ENCODE measurements at places on chromosomes 7 and 10.

DNA sequence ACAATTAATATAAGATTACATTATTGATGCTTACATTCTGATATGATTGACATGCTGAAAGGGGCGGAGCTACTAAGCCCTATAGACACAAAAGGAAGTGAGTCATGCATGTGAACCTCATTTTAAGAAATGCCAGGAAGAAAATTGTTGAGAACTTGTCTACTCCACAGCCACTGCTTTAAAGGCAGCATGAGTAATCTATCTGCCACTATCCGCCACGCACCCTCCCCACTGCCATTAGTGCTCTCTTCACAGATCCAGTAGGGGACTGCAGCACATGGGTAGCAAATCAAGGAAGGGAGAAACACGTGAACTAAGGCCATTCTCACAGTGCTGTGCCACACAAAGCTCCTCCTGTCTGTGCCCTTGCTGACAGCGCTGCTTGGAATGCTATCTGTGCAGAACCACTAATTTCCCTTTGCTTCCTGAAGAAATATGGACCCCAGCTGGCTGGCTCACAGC, 524.8 kb downstream of the GRM8 start:
- no peaks in the 10 kb centered on the region for H3K36me3 ChIP-seq
- H3K27me3 ChIP-seq, result no peaks in the 10 kb centered on the region
- no peaks in the 10 kb centered on the region for H3K4me1 ChIP-seq
- no peak for DNase-seq
- H3K4me3 ChIP-seq, result no peak overlapping the region

DNA sequence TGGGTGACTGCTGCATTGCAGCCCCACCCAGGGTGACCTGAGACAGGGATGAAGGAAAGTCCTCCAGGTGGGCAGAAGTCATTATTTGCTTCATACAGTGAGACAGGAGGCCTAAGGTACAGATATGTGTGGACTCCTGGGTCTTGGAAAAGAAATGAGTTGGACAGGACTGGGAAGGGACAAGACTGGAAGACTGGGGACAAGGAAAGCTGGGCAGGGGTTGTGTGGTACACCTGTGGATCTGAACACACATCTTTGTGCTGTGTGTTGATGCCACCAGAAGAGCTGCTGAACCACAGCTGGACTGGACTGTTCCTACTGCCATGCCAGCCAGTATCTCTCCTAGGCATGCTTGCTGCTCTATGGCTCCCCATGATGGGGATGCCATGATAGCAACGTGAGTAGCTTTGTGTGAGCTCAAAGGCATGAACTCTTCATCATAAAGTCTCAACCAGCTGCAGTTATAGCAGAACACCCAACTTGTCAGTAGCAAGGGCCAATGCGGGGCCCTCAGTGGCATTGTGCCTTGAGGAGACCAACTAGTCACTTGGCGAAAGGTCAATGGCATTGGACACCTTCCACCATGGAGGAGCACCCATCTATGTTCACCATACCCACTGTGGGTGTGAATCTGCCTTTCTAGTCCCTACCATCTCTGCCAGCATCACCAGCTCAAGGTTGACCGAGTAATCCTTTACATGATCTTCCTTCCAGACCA, 76.0 kb upstream of the GRB10 start:
- no peak overlapping the region for H3K4me3 ChIP-seq
- H3K27me3 ChIP-seq, result 0 out of 2 replicates have a peak, but pooled peaks cover 4% of the 10 kb centered on the region
- no peaks in the 10 kb centered on the region for H3K4me1 ChIP-seq
- H3K36me3 ChIP-seq, result no peaks in the 10 kb centered on the region
- no peak for DNase-seq

DNA sequence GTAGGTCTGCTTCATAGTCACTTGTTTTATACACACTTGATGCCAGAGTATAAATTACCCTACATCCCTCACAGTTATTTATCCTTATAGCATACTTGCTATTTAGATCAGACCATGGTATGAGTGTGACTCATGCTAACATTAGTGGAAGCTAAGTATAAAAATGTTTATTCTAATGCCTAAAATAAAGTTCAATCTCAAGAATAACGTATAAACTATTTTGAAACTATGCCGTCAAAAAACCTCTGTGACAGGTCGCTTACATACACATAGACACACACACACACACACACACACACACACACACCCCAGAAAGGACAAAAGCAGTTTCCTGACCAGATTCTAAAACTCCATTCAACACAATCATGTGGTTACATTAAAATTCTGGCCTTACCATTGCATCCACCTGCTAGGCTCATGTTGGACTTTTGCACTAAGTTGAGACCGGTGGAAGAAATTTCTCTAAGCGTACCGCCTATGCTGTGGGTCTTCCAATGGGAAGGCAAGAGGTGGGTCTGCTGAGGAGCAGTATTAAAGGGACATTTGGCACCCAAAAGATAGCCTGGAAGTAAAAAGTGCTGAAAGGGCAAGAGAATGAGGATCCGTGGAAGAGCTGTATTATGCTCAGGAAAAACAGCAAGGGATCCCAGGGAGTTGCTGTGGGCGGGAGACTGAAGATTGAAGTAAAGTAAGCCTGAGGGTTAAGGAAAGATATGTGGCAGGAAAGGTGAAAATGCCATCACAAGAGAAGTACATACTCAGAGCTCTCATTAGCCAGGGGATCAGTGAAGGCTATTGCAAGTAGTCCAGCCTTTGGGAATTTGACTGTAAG, 5.0 kb downstream of the FOXP2 start:
- H3K27ac ChIP-seq, result no peak overlapping the region
- H3K27me3 ChIP-seq, result no peaks in the 10 kb centered on the region
- no peak overlapping the region for H3K4me3 ChIP-seq
- no peak for DNase-seq
- H3K36me3 ChIP-seq, result no peaks in the 10 kb centered on the region
- H3K4me1 ChIP-seq, result no peaks in the 10 kb centered on the region

DNA sequence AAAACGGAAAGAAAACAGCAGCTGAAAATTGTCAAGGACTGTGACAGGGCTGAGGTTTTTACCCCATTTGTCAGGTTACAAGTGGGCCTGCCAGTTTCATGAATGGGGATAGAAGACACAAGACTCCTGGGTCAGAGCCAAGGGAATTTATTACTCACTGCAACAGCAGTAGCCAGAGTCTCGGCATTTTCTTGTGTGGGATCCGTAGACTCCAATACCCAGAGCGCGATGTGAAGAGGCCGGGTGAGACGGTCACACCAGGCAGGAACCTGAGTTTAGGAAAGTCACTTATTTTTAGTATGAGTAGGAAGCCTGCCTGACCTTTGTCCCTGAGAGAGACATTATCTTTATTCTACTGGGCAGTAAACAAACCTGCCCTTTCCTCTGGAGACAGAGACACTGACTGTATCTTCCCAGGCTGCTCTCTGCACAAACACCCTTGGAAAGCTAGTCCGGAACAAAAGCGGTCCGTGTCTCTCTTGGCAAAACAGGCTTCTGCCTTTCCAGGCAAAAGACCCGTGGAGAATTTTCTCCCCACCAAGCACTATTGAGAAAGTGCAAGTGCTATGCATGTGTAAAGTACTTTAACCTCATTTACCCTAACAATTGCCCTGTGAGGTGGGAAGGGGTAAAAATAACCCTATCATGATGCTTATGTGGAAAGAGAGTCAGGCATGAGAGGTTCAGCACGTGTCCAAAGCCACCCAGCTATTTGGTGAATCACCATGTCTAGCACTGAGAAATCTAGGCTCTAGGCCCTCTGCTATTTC, 58.4 kb downstream of the JCAD start:
- no peak for DNase-seq
- H3K27ac ChIP-seq, result no peak overlapping the region
- no peaks in the 10 kb centered on the region for H3K27me3 ChIP-seq
- no peaks in the 10 kb centered on the region for H3K36me3 ChIP-seq
- H3K4me1 ChIP-seq, result peaks cover 7% of the 10 kb centered on the region

DNA sequence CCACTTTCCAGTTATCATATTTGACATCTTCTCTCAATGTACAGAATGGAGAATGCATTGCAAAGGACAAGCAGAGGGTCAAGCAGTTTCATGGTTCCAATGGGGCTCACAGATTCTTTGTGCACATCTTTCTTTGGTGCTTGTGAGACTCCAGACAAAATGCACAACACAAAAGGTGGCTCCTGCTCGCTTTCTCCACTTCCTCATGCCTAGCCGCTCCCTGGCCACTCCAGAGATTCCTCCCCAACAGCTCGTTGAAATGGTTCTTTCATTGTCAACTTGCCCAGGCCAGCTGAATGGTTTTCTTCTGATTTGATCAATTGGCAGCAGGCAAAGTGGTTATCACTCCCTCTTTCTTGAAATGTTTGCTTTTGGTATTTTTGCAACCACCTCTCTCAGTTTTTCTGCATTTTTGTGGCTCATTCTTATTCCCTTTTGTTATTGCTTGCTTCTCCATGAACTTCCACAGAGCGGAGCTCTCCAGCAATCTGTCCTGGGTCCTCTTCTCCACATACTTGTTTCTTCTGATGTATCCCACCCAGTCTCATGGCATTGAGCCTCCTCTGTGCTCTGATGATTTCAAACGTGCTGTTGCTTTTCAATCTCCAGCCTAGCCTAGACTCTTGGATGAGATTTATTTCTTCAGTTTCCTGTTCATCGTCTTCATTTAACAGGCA, 507.8 kb upstream of the MKI67 start:
- no peak for DNase-seq
- no peak overlapping the region for H3K4me3 ChIP-seq
- H3K36me3 ChIP-seq, result no peaks in the 10 kb centered on the region
- peaks cover 27% of the 10 kb centered on the region for H3K27me3 ChIP-seq

DNA sequence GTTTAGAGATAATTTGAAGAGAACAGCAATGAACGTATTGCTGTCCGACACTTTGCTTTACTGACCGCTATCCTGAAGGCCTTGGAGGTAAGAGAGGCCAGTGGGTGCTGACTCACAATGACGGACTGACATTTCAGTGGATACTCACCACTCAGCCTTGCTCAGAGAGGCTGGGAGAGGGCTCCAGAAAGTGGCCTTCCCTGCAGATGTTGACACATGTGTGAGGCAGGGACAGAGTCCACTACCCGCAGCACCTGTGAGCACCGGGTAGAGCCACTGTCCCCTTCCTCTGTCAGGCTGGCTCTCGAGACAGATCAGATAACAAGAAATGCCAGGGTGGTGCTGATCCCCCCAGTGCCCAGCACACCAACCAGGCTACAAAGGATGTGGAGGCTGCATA, 75.0 kb downstream of the GPR26 start:
- no peak overlapping the region for H3K4me3 ChIP-seq
- DNase-seq, result no peak
- no peak overlapping the region for H3K27ac ChIP-seq
- no peaks in the 10 kb centered on the region for H3K4me1 ChIP-seq

- peaks cover 4% of the 10 kb centered on the region for H3K4me1 ChIP-seq
- DNase-seq, result no peak
- H3K36me3 ChIP-seq, result no peaks in the 10 kb centered on the region
- H3K4me3 ChIP-seq, result no peak overlapping the region
- no peaks in the 10 kb centered on the region for H3K27me3 ChIP-seq
- H3K27ac ChIP-seq, result no peak overlapping the region
Measured at GRCh38 chr10:93657757-93658156, 44.6 kb downstream of the FRA10AC1 start.
